ENCODE measurements at places on chromosomes 1 and 21. TPM values are rescaled to one million over a fixed set of nuclear protein-coding genes. Genes with fewer than 3 reads are reported as not detected.

The CYB5RL gene
- 3.6 TPM for polyA plus RNA-seq

The CCDC185 gene
- polyA plus RNA-seq = not detected

The CD101 gene
- 5.8 TPM for polyA plus RNA-seq

The SLFNL1 gene
- 0.69 TPM for polyA plus RNA-seq
